Left lung (tissue), 14 donors: ENCODE measurements at places on chromosomes 2 and 18. TPM values are rescaled to one million over a fixed set of nuclear protein-coding genes. Genes with fewer than 3 reads are reported as not detected.

Gene LCT
- 0.08 TPM for total RNA-seq

GRCh38 chr18:34159691-34160185 lies 65.0 kb downstream of the NOL4 start:
- no peaks in the 10 kb centered on the region for H3K4me1 ChIP-seq
- peaks cover 24% of the 10 kb centered on the region for H3K27me3 ChIP-seq
- H3K36me3 ChIP-seq, result no peaks in the 10 kb centered on the region
- no peak for DNase-seq

GRCh38 chr2:216950547-216950946 lies 90.7 kb upstream of the TNP1 start:
- no peaks in the 10 kb centered on the region for H3K27me3 ChIP-seq
- H3K27ac ChIP-seq, result no peak overlapping the region
- DNase-seq, result no peak
- no peaks in the 10 kb centered on the region for H3K4me1 ChIP-seq
- no peak overlapping the region for H3K4me3 ChIP-seq
- no peaks in the 10 kb centered on the region for H3K36me3 ChIP-seq

Gene RAD51AP2
- 0.12 TPM for total RNA-seq

DNA sequence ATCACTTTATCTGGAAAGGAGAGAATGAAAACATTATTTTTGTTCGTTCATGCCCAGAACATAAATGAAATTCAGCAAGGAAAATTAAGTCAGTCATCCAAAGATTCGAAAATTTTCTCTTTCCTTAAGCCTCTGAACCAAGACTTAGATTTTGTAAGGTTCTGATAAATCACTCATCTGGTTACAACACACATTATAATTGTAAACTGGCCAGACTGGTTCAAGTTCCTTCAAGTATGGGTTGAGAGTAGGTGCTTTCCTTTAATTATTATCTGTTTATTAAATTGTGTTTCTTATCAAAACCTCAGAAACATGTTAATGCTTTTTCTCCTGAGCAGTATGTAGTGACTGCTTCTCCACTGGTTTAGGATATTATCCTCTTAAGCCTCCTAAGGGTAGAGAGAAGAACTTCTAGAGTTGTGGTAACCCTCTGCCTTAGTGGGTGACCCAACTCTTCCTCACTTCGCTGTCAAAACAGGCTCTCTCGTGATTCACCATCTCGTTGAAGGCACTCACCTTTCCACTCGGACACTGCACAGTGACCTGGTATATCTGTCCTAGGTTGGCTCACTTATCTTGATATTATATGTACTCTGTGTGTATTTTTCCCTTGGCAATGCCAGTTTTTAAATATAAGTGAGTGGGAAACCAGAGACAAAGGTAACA lies 325.9 kb downstream of the PAX3 start:
- no peak overlapping the region for H3K4me3 ChIP-seq
- no peaks in the 10 kb centered on the region for H3K4me1 ChIP-seq
- H3K27ac ChIP-seq, result no peak overlapping the region
- H3K36me3 ChIP-seq, result no peaks in the 10 kb centered on the region
- no peaks in the 10 kb centered on the region for H3K27me3 ChIP-seq
- DNase-seq, result no peak

GRCh38 chr2:175792881-175793280 lies 209.2 kb downstream of the LNPK start:
- no peak overlapping the region for H3K27ac ChIP-seq
- no peak for DNase-seq
- H3K4me1 ChIP-seq, result no peaks in the 10 kb centered on the region
- no peaks in the 10 kb centered on the region for H3K36me3 ChIP-seq
- no peak overlapping the region for H3K4me3 ChIP-seq

- DNase-seq, result no peak
- no peaks in the 10 kb centered on the region for H3K4me1 ChIP-seq
- no peaks in the 10 kb centered on the region for H3K36me3 ChIP-seq
Measured at GRCh38 chr2:228374741-228375140, 193.3 kb upstream of the SPHKAP start.

Gene CCDC148
- 0.64 TPM for total RNA-seq

GRCh38 chr2:81136296-81136695 lies 831.7 kb upstream of the LRRTM1 start:
- no peaks in the 10 kb centered on the region for H3K27me3 ChIP-seq
- H3K4me1 ChIP-seq, result no peaks in the 10 kb centered on the region
- DNase-seq, result no peak
- H3K4me3 ChIP-seq, result no peak overlapping the region
- H3K27ac ChIP-seq, result no peak overlapping the region
